ENCODE measurements at places on chromosomes 1 and 21.

- DNase-seq = no peak
These were observed 186.3 kb downstream of the TPR start for GRCh38 chr1:186188736-186189135.

DNA sequence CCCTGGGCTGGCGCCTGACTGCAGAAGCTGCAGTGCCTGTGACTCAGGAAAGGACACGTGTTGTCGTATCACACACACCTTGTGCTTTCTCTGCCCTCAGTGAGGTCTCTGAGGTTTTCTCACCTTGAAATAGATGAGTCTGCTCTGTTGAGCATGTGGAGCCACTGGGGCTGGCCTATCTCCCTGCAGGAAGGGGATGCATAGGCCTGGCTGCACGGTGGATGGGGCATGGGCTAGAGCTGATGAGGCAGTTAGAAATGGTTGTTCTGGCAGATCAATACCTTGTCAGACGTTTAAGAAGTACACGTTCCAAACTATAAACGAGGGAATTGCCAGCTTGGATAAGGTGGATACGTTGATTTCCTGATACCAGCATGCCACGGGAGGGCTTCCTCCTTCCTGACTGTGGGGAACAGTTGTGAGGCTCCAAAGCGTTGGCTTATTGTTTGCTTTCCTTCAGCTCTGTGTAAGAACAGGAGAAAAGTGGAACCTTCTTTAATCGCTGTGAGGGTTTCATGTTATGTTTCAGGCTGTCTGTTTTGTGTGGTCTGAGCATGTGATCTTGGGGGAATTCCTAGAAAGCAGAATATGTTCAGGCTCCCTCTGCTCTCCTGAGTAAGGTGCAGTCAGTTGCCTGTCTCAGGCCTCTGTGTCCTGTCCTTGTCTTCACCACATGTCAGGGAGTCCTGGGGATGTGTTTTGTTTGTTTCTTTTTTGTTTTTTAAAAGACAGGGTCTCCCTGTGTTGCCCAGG lies 44.8 kb downstream of the PCNT start:
- peak; percentile 59 for DNase-seq

DNA sequence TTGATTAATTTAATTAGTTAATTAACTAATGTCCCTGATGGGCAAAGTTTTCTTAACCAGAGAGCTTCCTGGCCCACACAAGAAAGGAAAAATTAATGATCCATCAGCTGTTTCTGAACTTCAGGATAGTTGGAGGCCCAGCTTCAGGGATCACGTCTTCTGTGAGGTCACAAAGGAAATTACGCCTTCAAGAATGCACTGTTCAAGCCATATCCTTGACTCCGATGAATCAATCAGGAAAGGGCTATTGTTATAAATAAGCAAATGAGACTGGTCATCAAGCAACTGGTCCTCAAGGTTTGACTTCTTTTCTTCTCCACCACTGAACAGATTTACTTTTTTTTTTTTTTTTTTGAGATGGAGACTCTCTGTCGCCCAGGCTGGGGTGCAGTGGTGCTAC lies 40.6 kb downstream of the TCP10L start:
- DNase-seq = no peak

GRCh38 chr1:75668813-75669212 lies 55.7 kb upstream of the ACADM start:
- no peak for DNase-seq

- DNase-seq = no peak
These were observed 191.9 kb upstream of the LMO4 start for GRCh38 chr1:87136607-87137341.

DNA sequence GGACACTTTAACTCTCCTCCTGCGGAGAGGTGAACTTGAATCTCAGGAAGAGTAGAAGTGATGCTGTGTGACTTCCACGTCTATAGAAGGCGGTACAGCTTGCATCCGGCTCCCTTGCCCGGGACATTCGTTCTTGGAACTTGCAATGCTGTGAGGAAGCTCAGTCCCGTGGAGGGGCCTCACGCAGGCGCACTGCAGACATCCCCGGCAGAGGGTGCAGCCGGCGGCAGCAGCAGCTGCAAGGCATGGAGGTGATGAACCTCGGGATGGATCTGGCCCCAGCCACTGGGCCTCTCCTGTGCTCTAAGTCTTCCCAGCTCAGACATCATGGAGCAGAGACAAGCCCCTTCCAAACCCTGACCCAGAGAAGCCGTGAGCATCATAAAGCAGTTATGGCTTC lies 61.8 kb upstream of the SOD1 start:
- DNase-seq = no peak

DNA sequence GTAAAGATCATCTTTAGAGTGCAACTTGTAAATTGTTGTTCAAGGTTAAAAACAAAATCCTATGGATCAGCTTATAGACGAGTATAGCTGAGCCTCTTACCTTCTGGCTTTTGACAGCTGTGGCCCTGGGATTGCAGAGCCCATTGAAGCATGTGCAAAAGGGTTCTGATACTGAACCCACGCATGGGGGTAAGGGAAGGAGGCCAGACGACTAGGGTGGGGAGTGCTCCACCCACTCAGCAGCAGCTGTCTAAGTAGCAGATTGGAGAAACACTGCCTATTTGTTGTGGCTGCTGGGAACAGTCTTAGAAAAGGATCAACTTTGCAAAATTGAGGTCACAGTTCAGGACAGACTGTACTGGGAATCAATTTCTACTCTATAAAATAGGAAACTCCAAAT lies 16.1 kb downstream of the CD101 start:
- no peak for DNase-seq

Data from activated CD4-positive, alpha-beta T cell treated with anti-CD3 and anti-CD28 coated beads, Interleukin-2, amount 10 ng/mL, durations not matched to agents 7 days and 5 days (primary cell).